ENCODE measurements at places on chromosomes 11 and 22.

DNA sequence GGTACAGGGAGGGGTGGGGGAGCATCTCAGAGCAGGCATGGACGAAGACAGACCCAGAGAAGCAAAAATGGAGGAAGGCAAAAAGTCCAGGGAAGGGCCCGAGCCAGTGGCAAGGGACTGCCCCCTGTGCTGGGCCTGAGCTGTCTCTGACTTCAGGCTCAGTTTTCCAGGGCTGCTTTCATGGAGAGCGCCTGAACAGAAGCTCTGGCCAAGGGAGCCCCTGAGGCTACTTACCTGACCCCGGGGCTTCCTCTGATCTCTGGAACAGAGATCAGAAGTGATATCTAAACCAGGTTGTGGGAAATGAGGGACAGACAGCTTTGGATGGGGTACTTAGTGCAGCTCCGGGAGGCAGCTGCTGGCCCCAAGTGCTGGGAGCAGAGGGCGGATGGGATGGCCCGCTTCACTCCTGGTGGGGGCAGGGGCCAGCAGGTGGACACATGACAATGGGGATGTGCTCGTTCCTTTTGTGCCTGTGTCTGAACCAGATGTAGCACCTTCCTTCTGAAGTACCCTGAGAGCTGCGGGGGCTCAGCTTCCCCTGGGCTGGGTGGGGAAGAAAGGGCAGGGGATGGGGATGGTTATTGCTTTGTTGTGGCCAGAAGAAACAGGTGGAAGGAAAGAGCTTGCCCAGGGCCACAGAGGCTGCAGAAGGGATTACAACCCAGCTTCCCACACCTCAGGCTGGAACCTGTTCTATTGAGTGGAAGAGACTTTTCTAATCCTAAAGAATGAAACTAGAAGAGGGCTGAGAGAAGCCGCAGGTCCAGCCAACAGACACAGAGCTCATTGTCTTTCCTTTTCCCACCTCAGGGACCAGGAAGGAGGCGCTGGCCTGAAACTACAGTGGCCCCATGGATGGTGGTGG, 5.7 kb downstream of the LRRC10B start:
- DNase-seq: no peak

DNA sequence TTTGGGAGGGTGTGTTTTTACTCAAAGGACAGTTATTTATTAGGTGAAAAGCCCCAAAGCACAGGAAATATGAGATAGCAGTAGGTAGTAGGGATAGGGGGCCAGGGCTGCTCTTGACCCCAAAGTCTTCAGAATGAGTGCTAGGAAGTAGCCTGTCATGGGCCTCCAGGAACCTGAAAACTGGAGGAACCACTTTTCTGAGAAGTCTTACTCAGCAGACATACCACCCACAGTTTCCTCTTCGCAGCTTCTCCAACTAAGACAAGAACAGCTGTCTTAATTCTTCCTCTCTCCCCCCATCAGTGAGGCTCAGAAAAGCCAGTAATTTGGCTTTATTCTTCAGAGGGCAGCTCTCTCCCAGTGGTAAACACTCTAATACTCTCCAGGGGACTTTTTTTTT, 84.0 kb upstream of the CTSC start:
- peak; percentile 82 for DNase-seq

DNA sequence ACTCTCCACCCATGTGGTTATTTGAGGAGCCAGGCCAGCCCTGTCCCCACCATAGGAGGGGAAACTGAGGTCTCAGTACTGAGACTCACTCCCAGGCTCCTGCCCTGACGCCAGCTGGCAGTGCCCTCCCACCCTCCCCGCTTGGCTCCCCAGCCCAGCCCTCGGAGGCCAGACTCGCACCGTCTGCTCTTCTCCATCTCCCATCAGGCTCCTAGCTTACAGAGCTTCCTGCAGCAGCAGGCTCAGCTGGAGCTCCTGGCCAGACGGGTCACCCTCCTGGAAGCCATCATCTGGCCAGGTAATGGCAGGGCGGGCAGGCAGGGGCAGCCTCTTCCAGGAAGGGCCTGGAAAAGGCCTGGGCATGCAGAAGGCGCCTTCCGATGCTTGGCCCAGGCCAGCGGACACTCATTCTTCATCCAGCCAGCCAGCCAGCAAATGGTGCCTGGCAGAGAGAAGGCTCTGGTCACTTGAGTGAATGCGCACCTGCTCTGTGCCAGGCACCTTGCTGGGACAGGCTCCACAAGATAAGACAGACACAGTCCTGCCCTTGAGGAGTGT, 12.6 kb downstream of the RHBDD3 start:
- no peak for DNase-seq

GRCh38 chr22:43197271-43197941, 10.5 kb upstream of the TTLL12 start:
- no peak for DNase-seq

DNA sequence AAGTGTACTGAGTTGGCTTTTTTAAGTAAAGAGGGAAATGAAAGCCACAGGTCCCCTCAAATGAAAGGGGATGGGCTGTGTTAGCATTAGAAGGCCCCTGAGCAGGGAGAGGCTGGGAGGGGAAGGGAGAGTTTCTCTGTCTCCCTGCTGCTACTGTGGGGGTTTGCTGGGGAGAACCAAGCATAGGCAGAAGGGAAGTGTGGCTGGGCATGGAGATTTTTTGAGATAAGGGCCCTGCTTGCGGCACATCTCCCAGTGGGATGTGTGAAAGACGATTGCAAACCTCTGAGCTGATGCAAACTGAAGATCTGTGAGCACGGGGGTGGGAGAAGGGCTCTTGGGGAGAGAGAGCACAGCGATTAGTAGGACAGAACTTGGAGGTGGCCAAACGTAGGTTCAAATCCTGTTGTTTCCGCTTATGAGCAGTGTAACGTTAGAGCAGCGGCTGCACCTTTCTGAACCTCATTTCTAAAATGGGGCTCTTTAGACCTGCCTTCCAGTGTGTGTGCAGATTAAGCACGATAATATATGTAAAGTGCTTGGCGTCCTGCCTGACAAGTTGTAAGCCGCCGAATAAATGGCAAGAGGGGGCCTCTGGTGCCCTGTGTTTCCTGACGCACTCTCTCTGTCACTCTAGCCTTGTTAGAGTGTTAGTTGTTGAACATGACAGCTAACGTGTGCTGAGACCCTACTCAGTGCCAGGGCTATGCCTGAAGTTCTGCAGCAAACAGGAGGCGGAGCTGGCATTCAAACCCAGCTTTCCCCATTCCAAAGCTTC, 122.3 kb downstream of the GRIK4 start:
- no peak for DNase-seq

All from suppressor macrophage treated with lipopolysaccharide for 1 hour (primary cell).